ACHN (cell line): ENCODE measurements at places on chromosomes 1 and 21.

- DNase-seq: no peak
Measured at GRCh38 chr1:116984406-116985160, 17.0 kb upstream of the CD101 start.

GRCh38 chr1:93578433-93578830 lies 103.2 kb downstream of the BCAR3 start:
- no peak for DNase-seq

GRCh38 chr1:24094554-24094953 lies 17.4 kb downstream of the MYOM3 start:
- no peak for DNase-seq

DNA sequence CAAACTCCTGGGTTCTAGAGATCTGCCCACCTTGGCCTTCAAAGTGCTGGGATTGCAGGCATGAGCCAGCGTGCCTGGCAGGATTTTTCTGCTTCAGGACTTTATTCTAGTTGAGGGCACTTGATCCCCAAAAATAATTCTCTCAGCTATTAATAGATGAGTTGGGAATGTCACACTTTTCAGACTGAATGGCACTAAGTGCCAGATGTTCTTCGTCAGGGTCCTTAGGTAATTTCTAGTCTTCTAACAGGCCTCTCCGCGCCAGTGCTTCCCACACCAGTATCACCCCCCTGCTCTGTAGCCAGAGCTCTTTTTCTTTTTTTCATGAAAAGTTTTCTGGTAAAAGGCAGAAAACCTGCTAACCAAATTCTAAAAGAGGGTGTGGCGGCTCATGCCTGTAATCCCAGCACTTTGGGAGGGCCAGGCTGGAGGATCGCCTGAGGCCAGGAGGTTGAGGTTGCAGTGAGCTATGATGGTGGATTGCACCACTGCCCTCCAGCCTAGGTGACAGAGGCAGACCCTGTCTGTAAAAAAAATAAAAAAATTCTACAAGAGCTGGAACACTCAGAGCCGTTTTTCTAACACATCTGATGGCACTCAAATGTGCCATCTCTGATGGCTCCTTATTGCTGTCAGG lies 6.1 kb upstream of the SARS1 start:
- no peak for DNase-seq

- no peak for DNase-seq
Measured at GRCh38 chr1:215877452-215877951, 310.4 kb downstream of the KCTD3 start.

- no peak for DNase-seq
Measured at GRCh38 chr1:112961072-112961471, 5.1 kb upstream of the SLC16A1 start.

- peak; percentile 91 for DNase-seq
Measured at GRCh38 chr1:247357781-247358211, 26.1 kb upstream of the ZNF496 start.

GRCh38 chr1:76029331-76029730 lies 45.2 kb upstream of the ST6GALNAC3 start:
- DNase-seq: no peak

DNA sequence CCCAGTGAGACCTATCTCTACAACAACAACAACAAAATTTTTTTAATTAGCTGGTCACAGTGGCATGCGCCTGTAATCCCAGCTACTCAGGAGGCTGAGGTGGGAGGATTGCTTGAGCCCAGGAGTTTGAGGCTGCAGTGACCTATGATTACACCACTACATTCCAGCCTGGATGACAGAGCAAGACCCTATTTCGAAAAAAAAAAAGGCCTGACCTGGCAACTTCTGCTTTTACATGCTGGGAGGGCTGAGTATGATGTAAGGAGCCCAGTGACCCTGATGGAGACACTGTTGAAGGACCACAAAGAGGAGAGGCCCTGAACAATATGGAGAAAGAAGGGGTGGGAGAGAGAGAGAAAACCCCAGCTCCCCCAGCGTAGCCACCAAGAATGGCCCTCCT lies 9.2 kb upstream of the VPS26C start:
- DNase-seq: no peak

GRCh38 chr1:76256289-76257223 lies 182.0 kb downstream of the ST6GALNAC3 start:
- DNase-seq: no peak

DNA sequence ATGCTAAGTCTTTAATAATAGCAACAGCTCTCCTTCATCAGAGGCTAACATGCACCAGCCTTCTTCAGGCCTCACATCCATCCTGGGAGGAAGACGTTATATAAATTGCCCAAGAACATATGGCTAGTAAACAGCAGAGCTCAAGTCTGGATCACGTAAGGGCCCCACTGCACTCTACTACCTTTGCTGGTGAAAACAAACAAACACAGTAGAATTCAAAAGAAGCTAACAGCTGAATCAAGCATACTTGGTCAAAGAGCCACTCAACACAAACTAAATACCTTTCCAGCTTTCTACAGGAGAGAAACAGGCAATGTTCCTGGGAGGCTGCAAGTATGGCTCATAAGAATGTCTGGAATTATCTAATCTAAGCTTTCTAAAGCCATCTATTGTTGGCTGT lies 66.0 kb downstream of the WLS start:
- no peak for DNase-seq

- no peak for DNase-seq
Measured at GRCh38 chr1:202172015-202172355, 11.6 kb upstream of the PTPN7 start.

- no peak for DNase-seq
Measured at GRCh38 chr1:35886577-35887431, 3.8 kb downstream of the AGO1 start.

- DNase-seq: no peak
Measured at GRCh38 chr1:71522721-71523120, 441.9 kb upstream of the ZRANB2 start.

DNA sequence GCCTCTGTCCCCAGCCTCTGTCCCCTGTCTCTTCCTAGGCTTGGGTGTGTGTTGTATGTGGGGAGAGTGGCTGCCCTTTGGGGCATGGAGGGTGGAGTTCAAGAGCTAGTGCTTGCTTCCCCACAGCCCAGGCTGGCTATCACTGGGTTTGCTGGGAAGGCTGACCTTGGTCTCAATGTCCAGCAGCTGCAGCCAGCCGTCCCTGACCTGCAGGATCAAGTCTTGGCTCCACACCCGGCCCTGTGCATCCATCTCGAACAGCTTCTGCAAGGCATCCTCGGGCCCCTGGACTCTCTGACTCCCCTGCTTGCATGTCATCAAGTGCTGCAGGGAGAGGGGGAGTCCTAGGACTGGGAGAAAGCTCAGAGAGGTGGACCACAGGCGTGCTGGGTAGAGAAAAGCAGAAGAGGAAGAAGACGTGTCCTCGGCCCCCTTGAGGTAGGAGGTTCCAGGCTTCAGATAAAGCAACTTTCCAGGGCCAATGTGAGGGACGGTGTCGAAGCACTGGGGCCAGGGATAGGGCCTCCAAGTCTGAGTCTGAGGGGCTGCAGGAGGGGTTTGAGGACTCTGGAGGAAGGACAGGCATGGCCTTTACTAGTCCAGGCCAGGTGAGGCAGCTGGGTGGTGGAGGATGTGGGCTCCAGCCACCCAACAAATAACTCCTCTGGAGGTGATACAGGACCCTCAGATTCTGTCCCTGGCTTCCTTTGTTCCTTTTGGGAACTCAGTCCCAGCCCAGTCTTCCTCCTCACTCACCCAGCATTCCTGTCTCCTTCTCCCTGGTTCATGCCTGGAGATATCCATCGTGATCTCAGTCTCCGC lies 4.0 kb downstream of the EPS8L3 start:
- no peak for DNase-seq

DNA sequence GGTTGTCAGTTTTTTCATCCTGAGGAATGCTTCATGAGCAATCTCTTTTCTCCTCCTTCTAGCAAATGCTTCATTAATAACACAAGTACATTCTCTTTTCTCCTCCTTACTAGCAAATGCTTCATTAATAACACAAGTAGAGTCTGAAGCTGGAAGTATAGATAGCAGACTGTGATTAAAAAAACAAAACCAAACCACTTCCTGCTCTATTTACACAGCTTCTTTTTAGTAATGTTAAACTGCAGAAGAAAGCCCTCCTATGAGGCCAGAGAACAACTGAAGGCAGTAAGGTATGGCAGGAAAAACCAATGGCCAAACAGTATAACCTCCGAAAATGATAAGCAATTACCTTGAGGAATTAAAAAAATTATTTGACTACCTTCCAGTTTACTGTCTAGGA lies 90.1 kb downstream of the ZSWIM5 start:
- no peak for DNase-seq

DNA sequence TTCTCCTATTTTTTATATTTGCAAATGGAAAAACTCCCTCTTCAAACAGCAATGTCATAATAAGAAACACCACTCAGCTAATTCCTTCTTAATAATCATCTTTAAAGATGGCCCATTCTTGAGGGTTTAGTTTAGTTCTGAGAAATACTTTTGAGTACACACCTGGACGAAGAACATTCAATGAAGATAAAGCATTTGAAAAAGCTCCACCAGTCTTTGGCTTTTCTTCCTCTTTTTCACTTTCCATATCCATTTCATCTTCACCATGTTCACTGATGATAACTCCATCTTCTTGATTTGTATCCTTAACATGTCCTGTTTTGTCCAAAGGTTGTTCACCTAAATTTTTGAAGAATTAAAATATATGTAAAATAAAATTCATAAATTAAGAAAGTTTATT lies 7.4 kb downstream of the PAXBP1 start:
- no peak for DNase-seq

- DNase-seq: no peak
Measured at GRCh38 chr1:158037008-158037865, 43.8 kb downstream of the KIRREL1 start.

DNA sequence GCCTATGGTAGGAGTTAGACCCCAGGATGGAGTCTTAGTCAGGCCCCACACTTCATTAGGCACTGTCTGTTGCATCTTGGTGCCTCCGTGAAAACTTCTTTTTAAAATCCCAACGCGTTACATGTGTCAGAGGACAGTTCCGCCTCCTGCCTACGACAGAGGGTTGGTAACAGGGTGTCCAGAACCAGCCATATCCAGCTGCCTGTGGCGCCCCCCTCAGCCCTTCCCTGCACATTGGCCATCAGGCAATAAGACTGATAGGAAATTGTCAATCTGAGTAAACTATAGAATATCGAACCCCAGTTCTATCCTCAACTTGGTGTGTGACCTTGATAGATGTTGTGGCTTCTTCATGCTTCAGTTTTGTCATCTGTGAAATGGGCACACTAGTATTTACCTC lies 108.6 kb upstream of the CSF3R start:
- DNase-seq: no peak

GRCh38 chr1:53458634-53459033 lies 565 bp upstream of the DMRTB1 start:
- no peak for DNase-seq

- peak; percentile 61 for DNase-seq
Measured at GRCh38 chr1:8018492-8019228, 7.4 kb downstream of the ERRFI1 start.

DNA sequence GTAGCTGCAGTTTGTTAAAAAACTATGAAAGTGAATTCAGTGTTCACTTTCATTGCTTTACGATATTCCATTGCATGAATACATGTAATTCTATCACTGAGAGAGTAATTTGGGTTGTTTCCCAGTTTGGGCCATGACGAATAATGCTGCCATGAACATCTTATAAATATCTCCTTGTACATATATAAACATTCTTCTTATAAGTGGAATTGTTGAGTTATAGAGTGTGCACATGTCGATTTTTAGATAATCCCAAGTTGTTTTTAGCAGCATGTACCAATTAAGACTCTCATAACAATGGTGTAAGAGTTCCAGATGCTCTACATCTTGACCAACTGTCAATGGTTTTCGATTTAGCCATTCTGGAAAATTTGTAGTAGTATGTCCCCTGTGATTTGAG lies 40.9 kb downstream of the ALG6 start:
- no peak for DNase-seq

DNA sequence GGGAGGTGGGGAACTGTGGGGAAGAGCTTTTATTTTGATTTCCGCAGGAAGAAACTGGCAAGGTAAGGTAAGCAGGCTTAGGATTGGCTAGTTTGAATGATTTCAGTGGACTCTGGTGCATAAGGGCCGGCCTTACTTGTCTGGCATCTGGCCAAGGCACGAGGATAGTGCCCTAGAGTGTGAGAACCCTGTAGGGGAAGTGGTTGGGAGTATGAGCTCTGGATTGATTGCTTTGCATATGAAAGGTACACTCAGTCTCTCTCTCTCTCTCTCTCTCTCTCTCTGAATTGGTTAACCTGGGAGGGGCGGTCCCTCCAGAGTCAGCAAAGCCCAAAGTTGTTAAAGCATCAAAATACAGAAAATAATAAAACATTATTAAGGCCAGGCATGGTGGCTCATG lies 463.0 kb downstream of the SIPA1L2 start:
- no peak for DNase-seq

- DNase-seq: peak; percentile 50
Measured at GRCh38 chr1:54052431-54052933, 522 bp downstream of the TMEM59 start.

GRCh38 chr1:35571263-35571662 lies 1.9 kb upstream of the TFAP2E start:
- no peak for DNase-seq

DNA sequence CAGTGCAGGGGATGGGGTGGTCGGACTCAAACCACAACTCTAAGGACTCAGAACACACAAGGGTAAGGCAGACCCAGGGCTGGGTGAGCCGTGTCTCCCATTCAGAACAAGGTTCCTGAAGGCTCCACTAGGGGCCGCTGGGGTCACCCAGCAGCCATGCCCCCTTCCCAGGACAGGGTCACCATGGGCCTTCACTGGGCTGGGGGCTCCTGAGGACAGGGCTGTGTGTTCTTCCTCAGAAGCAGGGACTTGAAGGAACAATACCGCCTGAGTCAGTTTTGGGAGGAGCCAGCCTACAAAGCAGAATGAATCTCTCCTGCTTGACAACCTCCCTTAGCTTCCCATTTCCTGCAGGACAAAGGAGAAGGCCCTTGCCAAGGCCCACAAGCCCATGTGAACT lies 15.4 kb downstream of the RIMS3 start:
- DNase-seq: no peak

DNA sequence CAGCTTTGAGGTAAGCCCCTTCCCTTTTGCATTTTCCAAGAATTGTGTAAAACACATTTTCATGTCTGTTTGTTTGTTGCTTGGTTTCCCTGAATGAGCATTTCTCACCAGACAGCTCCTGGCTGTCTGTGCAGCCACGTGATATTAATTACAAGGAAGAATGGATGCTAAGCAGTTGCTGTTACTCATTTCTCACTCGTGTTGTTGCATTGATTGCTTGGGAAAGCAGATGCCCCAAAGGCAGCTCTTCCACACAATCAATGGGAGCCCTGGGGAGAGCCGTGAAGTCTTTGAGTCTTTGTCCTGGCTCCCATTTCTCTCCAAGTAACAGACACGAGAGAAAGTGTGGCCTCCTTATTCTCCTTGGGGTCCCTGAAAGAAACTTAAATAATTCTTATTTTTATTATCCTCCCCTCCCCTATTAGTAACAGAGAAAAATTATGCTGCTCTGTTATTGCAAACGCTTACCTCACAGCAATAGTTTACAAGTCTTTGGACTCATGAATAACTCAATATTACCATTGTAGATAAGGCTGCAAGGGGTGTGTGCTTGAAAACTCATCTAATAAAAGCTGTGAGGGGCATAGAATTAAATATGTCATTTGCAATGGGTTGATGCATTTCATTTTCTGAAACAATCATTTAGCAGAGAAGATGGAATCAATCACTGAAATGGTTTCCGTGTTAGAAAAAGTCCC lies 127.7 kb upstream of the CAMK1G start:
- DNase-seq: no peak

GRCh38 chr1:101142244-101142643 lies 94.6 kb upstream of the S1PR1 start:
- no peak for DNase-seq
